ENCODE measurements at places on chromosomes 13 and 19.
A peak's percentile ranks its signal among the peaks of the same experiment; 100 is the strongest.

DNA sequence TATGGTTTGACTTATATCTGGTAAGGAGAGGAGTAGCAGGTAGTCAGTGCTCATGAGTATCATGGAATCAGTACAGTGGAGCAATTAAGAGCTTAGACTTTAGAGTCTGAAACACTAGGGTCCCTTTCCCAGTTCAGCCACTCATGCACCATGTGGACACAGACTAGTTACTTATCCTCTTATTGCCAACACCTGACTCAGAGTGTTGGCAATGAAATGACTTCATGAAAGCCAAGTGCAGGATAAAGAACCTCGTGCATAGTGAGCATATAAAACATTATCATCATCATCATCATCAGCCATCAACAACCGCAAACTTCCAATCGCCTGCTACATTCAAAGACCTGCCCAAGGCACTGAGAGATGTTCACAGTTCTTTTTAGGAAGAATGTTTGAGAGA is 164.2 kb downstream of the FOXO1 start:
- peak; percentile 6 for DNase-seq

DNA sequence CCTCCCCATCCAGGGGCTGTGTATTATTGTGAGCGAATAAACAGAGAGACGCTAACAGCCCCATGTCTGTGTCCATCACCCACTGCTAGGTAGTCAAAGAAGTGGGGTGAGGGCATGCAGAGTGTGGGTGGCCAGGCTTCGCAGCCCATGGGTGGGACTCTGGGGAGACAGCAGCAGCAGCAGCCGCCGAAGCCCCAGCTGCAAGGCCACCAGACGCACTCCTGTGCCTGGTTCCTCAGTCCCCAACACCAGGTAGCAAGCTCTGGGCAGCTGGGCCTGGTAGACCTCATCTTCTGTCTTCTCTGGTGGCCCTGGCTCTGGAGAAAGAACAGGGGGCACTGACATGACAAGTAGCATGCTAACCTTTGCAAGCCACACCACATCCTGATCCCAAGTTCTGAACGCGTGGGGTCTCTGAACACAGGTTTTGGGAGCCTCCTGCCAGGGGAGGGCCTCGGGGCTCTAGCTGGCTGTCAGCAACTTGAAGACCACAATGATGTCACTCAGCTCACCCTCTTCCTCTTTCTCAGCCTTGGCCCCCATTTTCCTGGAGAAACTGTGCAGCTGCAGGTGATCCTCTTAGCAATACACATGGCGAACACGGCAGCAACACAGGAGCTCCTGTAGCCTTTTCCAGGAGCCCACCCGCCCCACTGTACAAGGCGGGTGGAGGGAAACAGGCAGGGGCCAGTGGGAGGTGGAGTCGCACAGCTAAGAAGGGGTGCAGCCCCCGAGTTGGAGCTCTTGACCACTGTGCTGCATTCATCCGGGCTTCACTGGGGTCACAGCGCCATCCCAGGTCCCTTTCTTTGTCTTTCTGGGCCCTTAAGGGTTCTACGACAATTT is 5.8 kb downstream of the FUZ start:
- no peak for DNase-seq

- DNase-seq = no peak
Observed at GRCh38 chr19:29477831-29478577, 47.8 kb upstream of the VSTM2B start.

- no peak for DNase-seq
Observed at GRCh38 chr19:23439623-23440022, 44.4 kb upstream of the ZNF91 start.

- DNase-seq = no peak
Observed at GRCh38 chr13:50123515-50123861, 108.2 kb downstream of the KCNRG start.

- DNase-seq = no peak
Observed at GRCh38 chr19:33751436-33751770, 45.3 kb upstream of the KCTD15 start.

DNA sequence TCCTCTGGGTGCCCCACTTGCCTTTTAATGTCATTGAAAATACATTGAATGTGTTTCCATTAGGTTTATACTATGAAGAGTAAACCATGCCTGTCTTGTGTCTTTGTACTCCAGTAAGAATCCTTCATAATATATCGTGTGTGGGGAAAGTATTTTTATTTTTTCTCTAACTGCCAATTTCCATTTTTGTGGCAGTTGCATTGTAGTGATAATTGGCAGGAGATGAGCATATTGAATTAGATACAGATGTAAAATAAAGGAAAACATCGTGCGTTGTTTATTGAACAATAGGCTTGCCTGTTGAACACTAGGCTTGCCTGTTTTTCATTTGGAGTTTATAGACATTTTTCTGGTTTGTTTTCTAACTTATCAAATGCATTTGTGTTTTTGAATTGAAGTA is 218.8 kb downstream of the NBEA start:
- DNase-seq = no peak

GRCh38 chr19:33395561-33396550 is 22.3 kb downstream of the CEBPG start:
- DNase-seq = peak; percentile 8

DNA sequence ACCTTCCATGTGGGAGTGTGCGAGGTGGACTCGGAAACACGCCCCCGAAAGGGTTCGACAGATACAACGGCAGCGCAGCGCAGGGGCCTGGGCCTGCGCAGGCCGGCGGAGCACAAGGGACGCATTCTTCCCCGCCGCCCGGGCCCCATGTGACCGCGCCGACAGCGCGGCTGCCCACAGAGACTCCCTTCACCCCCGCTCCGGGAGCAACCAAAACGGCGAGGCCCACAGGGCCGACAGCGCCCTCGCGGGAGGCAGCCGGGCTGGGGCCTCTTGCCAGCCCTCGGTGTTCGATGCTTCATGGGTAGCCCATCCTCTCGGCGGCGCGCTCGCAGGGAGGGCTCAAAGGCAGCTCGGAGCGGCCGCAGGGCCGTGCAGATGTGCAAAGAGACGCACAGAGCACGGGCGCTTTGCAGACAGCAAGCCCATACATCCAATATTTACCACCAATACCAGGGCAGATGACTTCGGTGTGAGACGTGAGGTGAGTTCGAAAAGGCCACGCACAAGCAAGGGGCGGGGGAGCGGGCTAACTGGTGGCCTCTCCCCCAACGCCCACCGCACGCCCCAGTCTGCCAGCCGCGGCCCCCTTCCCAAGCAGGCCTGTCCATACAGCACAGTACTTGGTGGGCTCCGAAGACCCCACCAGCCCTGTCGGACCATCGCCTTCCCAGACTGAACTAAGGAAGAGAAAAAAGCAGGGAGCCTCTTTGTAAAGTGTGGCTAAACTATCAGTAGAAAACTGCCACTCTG is 89.9 kb downstream of the CRYL1 start:
- DNase-seq = no peak

DNA sequence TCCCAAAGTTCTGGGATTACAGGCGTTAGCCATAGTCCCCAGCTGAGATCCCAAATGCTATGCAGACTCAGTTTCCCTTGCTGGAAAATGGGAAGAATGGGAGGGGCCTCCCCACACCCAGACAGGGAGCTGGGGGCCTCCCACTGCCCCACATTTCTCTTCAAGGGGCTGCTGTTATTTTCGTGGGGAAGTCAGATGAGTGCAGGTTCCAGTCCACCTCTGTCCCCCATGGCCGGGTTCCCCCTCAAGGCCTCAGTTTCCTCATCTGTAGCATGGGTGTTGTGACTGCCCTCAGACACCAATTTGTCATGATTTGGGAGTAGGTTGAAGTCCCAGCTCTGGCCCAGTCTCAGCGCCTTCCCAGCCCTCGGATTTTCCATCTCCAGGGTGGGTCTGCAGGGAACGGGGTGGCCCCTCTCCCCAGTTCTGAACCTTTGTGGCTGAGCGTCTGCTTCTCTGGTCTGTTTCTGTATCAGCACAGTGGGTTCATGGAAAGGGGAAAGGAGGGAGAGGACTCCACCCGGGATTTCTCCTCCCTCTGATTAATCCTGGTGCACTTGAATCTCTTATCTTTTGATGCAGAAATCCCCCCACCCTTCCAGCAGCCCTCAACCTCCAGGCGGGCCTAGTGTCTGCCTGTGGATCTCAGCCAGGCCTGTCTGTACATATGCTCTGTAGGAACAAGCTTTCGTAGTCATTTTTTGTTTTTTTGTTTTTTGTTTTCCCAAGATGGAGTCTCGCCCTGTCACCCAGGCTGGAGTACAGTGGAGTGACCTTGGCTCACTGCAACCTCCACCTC is 12.2 kb downstream of the NFIC start:
- no peak for DNase-seq

GRCh38 chr13:27979765-27980279 is 8.7 kb downstream of the URAD start:
- no peak for DNase-seq

GRCh38 chr19:29673451-29674371 is 8.4 kb downstream of the PLEKHF1 start:
- no peak for DNase-seq

DNA sequence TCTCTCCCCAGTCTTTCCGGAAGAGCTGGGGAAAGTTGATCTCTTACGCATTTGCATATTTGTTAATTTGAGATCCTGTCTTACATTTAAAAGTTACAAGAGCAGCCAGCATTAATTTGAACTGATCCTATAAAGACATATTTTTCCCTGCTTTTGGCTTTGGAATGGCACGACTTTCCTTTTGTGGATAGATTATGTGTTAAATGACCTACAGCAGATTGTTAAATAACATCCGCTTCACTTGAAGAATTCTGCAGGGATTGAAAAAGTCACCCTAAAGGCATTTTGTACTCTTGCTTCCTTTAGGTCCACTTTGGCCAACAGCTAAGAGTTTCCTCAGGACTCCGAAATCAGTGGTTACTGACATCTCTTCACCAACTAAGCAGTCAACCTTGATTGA is 334.0 kb downstream of the TBC1D4 start:
- DNase-seq = no peak

DNA sequence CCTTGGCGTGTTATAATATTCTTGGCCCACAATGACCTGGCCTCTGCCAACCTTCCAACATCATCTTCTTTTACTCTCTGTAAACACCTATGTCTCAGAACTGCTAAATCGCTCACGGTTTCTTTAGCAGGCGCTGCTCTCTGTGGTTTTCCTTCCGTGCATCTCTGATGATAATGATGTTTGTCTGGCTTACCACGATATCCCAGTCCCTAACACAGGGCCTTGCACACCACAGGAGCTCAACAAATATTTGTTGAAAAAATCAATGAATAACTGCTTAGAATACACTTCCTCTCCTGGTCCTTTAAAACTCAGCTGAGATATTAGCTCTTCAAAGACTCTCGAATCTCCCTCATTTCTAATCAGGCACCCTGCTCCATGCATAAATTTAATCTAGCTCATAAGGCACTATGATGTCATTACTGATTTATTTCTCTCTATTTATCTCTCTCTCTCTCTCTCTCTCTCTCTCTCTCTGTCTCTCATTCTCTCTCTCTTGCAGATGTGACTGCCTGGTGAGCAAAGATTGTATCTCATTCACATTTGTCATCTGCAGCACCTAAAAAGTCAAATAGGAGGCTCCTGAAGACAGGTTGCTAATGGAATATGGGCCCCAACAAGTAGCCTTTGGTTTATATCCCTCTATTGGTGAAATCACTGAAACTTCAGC is 206.4 kb downstream of the NHLRC3 start:
- no peak for DNase-seq

DNA sequence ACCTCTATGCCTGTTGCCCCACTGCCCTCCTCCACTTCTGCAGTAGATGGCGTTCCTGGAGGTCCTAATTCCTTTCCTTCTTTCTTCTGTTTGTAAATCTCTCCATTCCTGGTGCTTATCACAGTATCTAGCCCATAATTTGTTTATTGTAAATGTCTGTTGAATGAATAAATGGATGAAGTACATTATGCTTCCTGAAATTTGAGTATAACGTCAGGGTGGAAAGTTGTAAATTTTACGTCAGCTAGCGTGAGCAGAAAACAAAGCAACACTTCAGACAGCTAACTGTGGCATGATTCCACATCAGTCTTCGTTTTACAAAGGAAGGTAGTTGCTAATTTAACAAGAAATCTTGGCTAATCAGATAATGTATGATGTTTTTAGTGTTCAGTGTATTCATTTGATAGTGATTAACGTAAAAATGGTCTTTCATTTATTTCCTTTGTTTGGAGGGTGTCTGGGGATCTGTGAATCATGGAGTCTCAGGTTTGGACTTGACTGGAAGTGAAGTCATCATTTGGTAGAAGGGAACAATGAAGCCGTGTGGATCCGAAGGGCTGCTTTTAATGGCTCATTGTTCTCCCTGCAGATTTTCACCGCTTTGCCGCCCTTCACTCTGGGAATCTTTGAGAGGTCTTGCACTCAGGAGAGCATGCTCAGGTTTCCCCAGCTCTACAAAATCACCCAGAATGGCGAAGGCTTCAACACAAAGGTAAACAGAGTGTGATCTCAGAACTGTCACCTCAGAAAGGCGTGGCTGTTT is 215.1 kb downstream of the SHISA2 start:
- DNase-seq = no peak

DNA sequence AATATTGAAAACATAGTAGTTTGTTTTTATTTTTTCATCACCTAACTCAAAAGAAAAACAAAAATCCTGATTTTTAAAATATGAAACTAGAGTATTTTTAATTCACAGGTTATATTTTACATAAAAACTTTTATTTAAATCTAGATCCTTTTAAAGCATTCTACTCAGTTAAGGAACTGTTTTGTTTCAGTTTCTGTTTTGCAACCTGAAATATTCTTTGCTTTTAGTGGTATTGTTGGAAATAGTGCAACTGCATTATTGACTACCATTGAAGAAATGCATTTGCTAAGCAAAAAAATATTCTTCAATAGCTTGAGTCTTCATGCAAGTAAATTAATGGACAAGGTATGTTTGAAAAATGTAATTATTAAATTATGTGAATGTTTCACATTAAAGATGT is 43.8 kb downstream of the COG6 start:
- DNase-seq = no peak

- no peak for DNase-seq
Observed at GRCh38 chr13:106560821-106561220, 7.1 kb downstream of the ARGLU1 start.

DNA sequence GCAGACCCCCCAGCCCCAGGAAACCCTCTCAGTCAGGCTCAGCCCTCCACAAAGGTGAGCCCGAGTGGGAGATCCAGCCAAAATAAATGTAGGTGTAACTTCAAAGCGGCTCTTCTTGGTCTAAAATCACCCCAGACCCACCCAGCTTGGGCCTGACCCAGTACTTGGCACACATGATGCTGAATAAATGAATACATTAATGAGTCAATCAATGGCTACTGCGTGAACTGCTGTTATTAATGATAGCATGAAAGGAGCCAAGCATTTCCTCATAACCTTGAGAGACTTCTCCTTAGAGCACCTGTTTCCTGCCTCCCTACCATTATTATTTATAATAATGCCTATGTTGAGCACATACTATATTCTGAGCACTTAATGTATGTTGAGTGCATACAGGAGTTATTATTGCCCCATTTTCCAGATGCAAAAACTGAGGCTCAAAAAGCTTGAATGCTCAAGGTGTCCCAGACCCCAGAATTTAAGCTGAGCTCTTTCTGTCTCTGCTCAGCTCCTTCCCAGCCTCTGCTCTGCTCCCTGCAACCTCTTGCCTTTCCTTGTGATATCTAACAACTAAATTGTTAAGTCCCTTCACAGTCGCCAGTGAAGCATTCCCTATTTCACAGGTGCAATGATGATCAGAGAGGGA is 4.3 kb downstream of the NOTCH3 start:
- no peak for DNase-seq
